ENCODE measurements at places on chromosomes 7 and 10.

DNA sequence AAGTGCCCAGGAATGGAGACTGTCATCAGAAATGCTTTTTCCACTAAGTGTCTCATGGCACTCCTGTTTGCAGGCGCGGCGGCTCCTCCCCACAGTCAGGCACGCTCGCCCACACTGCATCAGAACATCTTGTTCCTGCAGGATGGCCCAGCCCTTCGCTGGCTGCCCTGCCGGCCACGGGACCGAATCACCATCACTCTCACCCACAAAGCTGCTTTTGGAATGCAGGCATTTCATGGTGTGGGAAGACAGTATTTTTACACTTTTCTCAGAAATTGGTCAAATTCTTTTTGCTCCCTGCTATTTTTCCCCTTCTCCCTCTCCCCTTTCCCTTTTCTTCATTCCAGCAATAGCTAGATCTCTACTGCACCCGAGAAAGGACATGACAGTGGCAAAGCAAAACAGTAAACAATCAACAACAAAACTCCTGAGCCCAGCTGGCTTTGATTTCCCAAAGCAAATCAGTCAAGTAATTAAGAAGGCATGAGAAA is 176.1 kb upstream of the TNS3 start:
- DNase-seq = no peak

DNA sequence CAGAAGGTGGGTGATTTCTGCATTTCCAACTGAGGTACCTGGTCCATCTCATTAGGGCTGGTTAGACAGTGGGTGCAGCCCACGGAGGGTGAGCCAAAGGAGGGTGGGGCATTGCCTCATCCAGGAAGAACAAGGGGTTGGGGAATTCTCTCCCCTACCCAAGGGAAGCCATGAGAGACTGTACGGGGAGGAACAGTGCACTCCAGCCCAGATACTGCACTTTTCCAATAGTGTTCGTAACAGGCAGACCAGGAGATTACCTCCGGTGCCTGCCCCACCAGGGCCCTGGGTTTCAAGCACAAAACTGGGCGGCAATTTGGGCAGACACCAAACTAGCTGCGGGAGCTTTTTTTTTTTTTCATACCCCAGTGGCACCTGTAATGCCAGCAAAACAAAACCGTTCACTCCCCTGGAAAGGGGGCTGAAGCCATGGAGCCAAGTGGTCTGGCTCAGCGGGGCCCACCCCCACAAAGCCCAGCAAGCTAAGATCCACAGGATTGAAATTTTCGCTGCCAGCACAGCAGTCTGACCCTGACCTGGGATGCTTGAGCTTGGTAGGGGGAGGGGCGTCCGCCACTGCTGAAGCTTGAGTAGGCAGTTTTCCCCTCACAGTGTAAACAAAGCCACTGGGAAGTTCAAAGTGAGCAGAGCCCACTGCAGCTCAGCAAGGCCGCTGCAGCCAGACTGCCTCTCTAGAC is 31.2 kb downstream of the ARMC10 start:
- no peak for DNase-seq

GRCh38 chr7:101823596-101823995 is 6.2 kb downstream of the CUX1 start:
- no peak for DNase-seq

DNA sequence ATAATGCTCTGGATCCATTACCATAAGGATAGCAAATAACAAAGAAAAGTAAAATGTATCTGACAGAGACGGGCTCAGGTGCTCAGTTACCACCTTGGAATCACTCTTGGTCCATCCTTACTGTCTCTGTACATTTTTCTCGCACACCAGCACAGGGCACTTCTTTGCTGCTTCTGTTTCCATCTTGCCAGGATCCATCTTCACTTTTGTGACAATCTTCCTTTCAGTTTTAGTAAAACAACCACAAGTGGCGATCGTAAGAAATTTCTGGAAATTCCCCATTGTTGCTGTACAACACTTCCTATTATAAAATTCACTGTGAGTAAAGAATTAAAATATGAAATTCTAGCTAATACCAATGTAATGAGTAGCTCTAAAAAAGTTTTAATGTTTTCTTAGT is 695.5 kb downstream of the GRM8 start:
- no peak for DNase-seq

DNA sequence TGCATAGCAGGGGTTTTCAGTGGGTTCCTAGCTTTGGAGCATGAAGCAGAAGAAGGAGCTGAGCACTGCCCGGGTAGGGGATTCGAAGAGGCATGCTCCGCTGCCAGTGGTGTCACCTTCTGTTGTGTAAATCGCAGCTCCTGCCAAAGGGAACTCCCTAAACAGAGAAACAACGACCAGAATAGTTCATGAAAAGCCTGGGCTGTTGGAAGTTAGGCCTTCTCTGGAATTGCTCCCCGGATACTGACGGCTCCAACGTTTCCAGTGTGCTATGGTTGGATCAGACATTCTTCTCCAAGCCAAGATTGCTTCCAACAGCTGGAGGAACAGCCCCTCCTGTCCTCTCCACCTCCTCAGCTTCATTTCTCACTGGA is 546.0 kb upstream of the FZD8 start:
- no peak for DNase-seq

- no peak for DNase-seq
Observed at GRCh38 chr10:97810446-97810845, 38.6 kb upstream of the SFRP5 start.

- DNase-seq = no peak
Observed at GRCh38 chr10:123804716-123805115, 86.9 kb downstream of the CPXM2 start.

DNA sequence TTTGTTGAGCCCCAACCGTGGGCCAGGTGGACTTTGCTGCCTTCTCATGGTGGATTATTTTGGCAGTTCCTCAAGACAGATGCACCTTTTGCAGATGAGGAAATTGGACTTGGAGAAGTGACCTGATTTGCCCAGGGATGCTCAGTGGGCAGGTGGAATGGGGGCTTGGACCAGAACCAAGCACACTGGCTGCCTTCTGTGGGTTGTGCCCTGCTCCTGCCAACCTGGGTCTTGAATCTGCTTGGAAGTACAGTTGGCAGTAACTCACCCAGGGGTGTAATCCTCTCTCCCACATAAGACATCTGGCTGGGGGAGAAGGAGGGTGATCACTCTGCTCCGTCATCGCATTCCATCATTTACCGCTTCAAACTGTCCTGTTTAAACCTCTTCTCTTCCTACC is 110.5 kb upstream of the GPR26 start:
- DNase-seq = no peak

DNA sequence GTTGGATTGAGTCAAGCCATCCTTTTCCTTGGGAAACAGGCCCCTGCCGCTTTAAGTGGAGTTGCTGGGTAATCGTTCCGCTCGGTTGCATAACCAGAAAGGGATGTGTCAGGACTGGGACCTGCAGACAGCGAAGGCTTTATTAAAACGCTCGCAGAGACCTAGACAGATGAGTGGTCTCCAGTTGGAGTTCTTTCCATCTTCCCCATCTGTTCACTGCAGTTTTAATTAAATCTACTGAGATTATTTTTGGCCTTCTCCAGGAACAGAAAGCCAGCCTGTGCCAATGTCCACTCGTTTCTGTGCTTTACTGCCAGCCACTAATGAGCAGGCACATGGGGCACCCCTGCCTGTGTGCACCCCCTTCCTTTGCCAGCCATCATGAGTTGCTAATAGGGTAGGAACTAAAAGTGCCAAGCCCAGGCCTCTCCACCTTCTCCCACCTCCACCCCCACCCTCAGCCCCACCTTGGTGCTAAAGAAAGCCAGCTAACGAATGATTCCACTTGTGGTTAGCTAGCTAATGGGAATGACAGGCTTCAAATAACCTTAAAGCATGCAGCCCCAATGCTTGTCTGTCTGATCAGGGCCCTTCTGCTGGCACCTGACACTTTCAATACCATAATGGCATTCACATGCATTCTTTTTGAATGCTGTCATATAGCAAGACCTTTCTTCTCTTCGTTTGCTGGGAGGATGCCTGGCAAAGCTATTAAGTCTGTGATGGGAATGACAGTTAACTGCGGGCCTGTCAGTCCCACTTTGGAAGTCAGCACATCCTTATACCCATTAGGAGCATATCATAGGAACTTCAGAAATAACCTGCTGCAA is 556.8 kb upstream of the GALNT17 start:
- no peak for DNase-seq

GRCh38 chr7:55104712-55105433 is 86.1 kb downstream of the EGFR start:
- DNase-seq = no peak

DNA sequence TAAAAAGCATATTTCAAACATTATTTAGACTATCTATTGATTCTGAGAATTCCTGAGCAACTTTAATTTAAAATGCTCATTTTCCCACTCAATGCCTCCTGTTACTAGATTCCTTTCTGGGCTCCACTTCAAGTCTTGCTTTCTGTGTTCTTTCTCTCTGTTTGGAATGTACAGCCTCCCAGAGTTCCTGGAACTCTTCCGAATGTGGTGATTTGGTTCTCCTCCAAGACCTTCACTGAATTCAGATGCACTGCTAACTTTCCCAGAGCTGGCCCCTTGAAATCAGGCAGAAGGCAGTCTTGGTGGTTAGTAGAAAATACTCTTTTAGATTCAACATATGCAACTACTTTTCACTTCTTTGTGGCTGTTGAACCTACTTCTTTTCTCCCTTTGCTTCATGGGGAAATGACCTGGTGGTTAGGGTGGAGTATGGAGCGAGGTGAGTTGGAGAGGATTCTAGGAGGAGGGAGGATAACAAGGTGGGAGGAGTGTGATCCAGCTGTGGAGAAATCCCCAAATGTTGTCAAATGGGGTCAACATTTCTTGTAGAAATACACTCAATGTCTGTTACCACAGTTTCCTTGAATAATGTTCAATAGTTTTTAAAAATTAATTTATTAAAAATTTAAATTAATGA is 27.9 kb upstream of the CCDC7 start:
- DNase-seq = no peak

DNA sequence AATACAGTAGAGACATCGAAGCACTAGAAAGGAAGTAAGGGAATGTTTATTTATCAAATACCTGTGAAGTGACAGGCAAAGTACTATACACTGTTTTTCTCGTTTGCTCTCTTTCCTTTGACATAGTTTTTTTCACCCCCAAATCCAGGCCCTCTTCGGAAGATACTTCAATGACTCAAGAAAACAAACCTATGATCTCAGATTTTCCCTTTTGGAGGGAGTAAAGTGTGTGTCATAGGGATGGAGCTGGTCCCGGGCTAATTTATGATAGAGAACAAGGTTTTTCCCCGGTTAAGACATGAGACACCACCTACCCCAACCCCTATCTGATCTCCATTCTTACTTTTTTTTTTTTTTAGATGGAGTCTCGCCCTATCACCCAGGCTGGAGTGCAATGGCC is 61.7 kb downstream of the MAP3K8 start:
- no peak for DNase-seq

DNA sequence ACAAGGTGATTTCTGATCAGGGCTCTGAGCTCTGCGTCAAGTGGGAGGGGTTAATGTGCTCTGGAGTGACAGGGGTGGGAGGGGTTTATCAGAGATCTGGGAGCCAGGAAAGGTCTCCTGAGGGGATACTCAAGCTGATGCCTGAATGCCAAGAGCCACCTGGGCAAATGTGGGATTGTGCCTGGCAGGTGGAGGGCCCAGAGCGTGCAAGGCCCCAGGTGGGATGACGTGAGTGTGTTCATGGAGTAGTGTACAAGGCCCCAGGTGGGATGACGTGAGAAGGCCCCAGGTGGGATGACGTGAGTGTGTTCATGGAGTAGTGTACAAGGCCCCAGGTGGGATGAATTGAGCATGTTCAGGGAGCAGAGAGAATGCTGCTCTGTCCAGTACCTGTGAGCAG is 610.3 kb downstream of the PTPRN2 start:
- DNase-seq = no peak
